ENCODE measurements at places on chromosomes 1 and 21.

- DNase-seq = no peak
Measured at GRCh38 chr21:45507888-45508508, 34.2 kb downstream of the SLC19A1 start.

DNA sequence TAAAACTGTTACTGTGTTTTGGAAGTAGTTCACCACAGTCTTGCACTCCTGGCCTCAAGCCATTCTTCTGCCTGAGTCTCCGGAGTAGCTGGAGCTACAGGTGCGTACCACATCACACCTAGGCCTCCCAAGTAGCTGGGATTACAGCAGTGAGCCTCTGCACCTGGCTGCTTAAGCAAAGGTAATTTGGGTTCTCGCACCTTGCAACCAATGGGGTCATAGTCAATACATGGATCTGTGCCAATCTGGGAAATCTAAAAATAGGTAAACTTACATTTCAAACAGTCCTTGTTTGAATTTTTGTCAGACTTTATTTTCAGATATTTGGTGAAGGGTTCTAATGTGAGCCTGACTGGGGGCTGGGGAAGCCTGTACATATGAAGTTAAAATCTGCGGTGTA is 466.5 kb downstream of the PCP4 start:
- DNase-seq = no peak

- no peak for DNase-seq
Measured at GRCh38 chr1:160061369-160062229, 8.4 kb downstream of the KCNJ10 start.

DNA sequence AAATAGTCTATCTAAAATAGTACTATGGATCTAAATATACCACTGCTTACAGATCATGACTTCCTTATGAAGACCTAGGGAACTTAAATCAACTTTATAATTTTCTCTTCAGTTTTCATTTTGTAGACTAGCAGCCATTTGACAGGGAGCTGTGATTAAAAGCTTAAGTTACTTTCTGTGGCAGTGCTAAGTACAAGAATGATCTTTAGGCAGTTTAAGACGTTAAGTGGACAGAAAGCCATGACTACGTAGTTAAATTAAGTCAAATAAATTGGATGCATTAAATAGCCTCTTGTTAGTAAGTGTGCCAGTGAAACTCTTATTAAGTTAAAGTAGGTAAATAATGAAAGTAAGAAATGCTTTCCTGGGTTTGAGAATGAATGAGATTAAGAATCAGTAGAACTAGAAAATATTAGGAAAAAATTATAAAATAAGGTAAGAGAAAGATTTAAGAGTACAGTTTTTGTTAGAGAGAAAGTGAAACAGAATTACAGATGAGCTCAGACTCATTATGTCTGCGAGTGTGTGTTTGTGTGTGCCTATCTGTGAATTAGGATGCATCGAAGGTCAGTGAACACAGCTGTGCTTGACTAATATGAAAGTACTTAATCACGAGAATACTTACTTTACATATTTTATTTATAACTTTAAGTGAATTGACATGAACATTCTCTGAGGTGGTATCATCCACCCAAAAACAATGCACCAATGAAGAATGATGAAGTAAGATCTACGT is 336.9 kb downstream of the KCNT2 start:
- DNase-seq = no peak

DNA sequence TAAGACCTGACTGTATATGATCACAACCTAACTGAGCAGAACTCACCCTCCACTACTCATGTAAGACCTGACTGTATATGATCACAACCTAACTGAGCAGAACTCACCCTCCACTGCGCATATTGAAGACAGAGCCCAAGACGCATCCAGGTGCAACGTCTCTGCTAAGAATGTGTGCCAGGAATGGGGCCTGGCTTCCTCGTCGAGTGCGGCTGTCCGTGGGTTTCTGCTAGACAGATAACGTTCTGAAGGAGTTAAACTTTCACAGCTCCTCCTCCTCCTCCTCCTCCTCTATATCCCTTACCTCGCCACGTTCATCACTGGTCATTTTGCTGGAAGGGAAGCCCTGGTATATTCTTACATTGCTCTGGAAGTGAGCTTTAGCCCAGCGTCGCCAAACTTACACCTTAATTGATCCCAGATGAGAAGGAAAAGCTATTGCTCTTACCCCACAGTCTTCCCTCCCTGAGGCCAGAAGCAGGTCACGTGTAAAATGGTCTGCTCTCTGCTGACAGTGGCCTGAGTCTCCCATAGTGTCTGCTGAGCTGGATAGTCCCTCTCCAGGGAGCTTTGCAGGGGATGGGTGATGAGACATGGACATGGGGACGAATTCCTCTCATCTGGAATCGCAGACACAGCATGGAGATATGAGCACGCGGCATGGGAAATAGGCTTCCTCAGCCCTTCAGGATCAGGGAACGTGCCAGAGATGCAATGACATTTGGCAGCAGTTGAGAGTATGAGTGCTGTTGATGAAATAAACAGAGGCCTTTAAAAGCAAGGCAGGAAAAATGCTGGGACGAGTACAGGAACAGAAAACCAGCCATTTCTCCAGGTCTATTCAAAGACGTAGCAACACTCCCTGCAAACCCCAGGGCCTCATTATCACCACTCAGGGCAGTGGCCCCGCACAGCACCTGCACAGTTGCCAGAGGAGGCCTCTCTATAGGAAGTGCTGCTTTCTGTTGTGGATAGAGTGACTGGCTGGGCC is 528.1 kb downstream of the KIF26B start:
- DNase-seq = peak; percentile 8

GRCh38 chr21:45555557-45556301 is 13.5 kb upstream of the SLC19A1 start:
- peak; percentile 43 for DNase-seq

- DNase-seq = no peak
Measured at GRCh38 chr1:81437213-81437612, 363.5 kb upstream of the ADGRL2 start.

DNA sequence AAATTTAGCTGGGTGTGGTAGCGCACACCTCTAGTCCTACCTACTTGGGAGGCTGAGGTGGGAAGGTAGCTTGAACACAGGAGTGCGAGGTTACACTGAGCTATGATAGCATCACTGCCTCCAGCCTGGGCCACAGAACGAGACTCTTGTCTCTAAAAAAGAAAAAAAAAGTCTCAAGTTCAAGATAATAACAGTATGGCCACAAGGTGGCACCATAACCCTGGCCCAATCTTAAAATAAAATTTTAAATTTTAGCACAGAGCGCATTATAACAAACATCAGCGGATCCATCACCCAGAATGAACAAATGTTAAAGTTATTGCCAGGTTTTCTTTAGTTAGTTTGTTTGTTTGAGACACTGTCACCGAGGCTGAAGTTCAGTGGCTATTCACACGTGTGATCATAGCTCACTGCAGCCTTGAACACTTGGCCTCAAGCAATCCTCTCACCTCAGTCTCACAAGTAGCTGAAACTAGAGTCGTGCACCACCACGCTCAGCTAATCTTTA is 2.9 kb upstream of the HTR6 start:
- DNase-seq = no peak

DNA sequence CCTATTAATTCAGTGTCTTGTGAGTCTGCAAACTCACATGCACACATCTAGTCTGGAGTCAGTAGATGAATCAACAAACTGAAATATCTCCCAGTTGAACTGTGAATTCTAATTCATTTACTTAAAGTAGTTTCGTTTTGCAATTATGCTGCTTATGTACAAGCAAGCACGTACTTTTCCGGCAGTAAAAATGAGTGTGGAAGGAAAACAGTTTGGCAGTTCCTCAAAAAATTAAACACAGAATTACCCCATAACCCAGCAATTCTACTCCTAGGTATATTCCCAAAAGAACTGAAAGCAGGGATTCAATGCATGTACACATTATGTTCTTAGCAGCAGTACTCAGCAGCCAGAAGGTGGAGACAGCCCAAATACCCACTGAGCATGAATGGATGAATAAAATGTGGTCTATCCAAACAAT is 49.3 kb downstream of the GNB1 start:
- DNase-seq = peak; percentile 43

- no peak for DNase-seq
Measured at GRCh38 chr1:21331752-21332478, 41.7 kb upstream of the ECE1 start.

DNA sequence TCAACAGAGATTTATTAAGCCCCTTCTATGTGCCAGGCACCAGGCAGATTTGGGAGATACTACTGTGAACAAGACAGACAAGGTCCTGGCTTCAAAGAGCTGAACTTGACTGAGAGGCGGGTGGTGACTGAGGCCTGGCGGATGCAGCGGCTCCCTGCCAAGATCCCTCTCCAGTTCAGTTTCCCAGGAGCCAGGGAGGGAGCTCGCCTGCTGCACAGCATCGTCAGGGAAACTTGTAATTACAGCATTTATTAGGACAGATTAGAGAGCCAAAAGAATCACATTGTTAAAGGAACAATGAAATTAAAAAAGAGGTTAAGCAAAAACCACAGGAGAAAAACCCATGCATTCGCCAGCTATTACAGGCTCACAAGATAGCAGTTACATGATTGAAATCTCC is 55.3 kb downstream of the ETS2 start:
- no peak for DNase-seq

- DNase-seq = no peak
Measured at GRCh38 chr1:30225357-30225756, 498.0 kb downstream of the MATN1 start.

GRCh38 chr21:33557447-33557846 is 14.6 kb downstream of the SON start:
- DNase-seq = no peak

DNA sequence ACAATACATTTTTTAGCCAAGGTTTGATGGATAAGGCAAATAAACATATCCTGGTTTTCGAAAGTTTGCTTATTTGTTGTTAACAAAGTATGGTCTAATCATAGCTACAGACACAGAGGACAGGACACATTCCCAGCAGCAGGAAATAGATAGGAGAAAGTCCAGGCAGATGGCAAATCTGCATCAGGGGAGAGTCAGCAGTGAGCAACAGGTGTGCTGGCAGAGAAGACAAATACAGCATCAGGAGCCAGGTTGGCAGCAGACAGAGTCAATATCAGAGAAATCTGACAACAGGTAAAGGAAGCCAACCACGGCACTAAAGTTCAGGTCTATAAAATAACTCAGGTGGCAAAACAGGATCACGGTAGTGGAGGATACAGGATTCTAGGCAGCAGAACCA is 210.7 kb upstream of the PTBP2 start:
- no peak for DNase-seq

DNA sequence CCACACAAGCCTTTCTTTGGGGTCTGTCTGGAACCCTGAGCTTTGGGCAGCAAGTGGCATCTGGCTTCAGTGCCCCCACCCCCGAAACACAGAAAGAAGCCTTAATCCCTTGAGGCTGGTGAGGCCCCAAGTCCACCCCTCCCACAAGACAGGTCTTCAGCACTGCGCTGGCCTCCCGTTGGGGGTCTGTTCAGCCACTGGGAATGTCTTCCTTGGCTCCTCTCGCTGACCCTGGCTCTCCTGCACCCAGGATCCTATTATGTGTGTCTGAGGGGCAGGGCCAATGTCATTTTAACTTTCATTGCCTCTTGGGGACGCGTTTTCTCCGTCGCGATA is 26.9 kb downstream of the ATP8B2 start:
- DNase-seq = no peak

All from skeletal muscle cell (primary cell).